ENCODE measurements at places on chromosomes 2 and 18. TPM values are rescaled to one million over a fixed set of nuclear protein-coding genes. Genes with fewer than 3 reads are reported as not detected.

GRCh38 chr18:5951515-5952091 is 56.3 kb upstream of the TMEM200C start:
- H3K36me3 ChIP-seq: no peaks in the 10 kb centered on the region
- H3K4me3 ChIP-seq: no peak overlapping the region
- no peaks in the 10 kb centered on the region for H3K4me1 ChIP-seq

DNA sequence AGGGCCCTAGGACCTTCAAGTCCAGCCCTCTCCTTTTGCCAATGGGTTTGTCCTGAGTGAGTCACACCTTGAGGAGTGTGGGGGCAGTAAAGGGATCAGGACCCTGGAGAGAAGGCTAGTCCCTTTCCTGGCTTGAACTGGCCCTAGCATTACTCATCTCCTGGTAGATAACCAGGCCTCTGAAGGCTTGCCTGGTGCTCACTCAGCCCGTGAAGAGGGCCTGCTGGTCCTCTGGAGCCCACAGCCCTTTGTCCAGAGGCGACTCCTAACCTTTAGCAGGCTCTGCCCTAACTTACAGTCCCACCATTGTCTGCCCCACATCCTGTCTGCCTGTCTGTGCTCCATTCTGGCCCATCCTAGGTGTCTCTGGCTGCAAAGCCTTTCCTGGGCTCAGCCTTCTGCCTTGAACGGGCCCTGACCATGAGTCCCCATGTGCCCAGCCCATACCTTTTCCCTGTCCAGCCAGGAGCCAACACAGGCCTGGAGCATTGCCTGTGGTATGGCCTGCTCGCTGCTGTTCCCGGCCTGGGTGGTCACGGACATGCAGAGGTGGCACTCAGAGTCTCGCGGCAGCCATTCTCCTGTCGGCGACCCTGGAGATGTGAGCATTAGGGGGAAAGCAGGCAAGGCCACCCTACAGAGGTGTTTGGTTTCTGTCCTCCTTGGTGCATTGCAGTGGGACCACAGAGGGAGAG is 5.0 kb downstream of the SFTPB start:
- no peak overlapping the region for H3K27ac ChIP-seq
- no peaks in the 10 kb centered on the region for H3K27me3 ChIP-seq
- H3K4me3 ChIP-seq: no peak overlapping the region
- peaks cover 17% of the 10 kb centered on the region for H3K36me3 ChIP-seq
- peaks cover 4% of the 10 kb centered on the region for H3K4me1 ChIP-seq
- no peak for DNase-seq

GRCh38 chr2:152425765-152426727 is 91.1 kb downstream of the FMNL2 start:
- peaks cover 7% of the 10 kb centered on the region for H3K4me1 ChIP-seq
- no peaks in the 10 kb centered on the region for H3K27me3 ChIP-seq
- H3K27ac ChIP-seq: peak overlapping the region; percentile 29
- DNase-seq: no peak
- no peak overlapping the region for H3K4me3 ChIP-seq

GRCh38 chr2:178359192-178359912 is 91.6 kb downstream of the PRKRA start:
- H3K27me3 ChIP-seq: no peaks in the 10 kb centered on the region
- H3K27ac ChIP-seq: no peak overlapping the region
- DNase-seq: no peak
- no peak overlapping the region for H3K4me3 ChIP-seq

- no peaks in the 10 kb centered on the region for H3K36me3 ChIP-seq
- no peak for DNase-seq
- no peak overlapping the region for H3K27ac ChIP-seq
- H3K4me3 ChIP-seq: no peak overlapping the region
- no peaks in the 10 kb centered on the region for H3K27me3 ChIP-seq
- no peaks in the 10 kb centered on the region for H3K4me1 ChIP-seq
Observed at GRCh38 chr2:196208915-196209314, 37.5 kb upstream of the STK17B start.

DNA sequence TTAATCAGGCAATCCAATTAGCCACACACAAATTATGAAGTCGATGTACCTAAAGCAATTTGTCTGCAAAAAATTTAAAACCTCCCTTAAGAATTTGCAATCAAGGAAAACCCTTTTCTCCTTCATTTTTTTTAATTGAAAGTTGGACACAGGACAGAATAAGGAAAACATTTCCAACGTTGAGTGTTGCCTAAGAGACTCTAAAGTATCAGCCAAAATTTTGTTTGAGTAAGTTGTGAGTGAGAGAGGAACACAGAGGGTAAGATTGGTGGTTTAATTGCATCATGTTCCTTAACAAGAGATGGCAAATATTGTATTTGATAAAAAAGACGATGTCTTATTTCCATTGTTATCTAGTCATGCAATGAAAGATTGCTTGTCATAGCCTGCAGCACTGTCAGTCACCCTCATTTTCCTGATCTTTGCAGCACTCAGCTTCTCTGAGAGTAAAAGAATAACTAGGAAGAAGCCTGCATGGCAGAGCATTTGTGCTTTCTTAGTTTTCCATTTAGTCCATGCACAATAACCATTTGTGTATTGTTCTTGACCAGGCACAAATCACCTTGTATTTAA is 115.5 kb downstream of the ICOS start:
- DNase-seq: no peak
- H3K4me3 ChIP-seq: no peak overlapping the region
- no peak overlapping the region for H3K27ac ChIP-seq

DNA sequence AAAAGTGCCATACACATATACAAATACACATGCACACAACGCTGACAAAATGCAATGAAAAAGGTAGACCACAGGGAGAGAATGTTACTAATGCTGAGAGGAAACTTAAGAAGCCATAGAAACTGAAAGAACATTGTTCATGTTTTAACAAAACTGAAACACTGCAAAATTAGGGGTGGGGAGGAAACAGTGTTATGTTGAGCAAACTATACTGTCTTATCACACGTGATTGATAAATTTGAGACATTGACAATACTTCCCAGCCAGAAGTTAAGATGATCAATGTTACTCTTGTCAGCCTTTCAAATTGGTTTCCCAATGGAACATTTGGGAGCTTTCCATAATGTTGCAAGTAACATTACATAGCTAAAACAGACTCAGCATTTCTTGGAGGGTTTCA is 165.5 kb downstream of the L3MBTL4 start:
- H3K36me3 ChIP-seq: no peaks in the 10 kb centered on the region
- H3K27me3 ChIP-seq: no peaks in the 10 kb centered on the region
- H3K4me1 ChIP-seq: no peaks in the 10 kb centered on the region
- no peak overlapping the region for H3K27ac ChIP-seq

DNA sequence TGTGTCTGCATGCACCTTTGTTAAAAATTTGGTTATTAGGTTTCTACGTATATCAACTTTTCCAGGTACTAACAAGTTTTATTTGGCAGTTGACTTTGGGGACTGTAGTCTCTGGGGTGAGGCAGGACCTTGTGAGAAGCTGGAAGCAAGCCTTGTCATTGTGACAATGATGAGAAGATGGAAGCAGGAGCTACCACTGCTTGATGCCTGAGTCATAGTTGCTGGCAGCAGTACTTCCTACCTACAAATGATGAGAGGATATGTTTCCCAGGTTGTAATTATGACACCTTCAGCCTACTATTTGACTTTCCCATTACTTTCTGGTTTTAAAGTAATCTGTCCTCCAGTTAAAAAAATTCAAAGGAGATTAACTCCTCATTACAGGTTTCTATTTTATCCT is 516.3 kb downstream of the NRXN1 start:
- no peaks in the 10 kb centered on the region for H3K4me1 ChIP-seq
- no peaks in the 10 kb centered on the region for H3K36me3 ChIP-seq
- no peak overlapping the region for H3K27ac ChIP-seq
- H3K27me3 ChIP-seq: no peaks in the 10 kb centered on the region

DNA sequence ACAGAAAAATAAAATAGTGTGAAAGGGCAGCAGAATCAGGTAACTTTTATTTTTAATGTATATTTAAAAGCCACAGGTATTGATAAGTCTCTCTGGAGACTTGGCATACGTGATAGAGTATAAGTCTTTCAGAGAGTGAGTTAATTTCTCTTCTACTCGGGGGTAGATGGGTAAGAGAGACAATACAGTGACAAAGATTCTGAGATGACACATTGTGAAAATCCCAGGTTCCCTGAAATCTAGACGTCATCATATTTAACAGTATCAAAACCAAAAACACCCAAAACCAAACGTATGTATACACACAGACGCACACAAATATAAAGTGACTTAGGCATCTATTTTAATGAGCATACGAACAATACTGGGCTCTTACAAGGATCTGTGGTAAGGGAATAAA is 33.3 kb downstream of the NIF3L1 start:
- H3K36me3 ChIP-seq: peaks cover 34% of the 10 kb centered on the region
- DNase-seq: no peak
- H3K4me1 ChIP-seq: no peaks in the 10 kb centered on the region
- H3K27ac ChIP-seq: no peak overlapping the region
- H3K4me3 ChIP-seq: no peak overlapping the region

ANO7 gene
- total RNA-seq: 0.89 TPM

- no peaks in the 10 kb centered on the region for H3K36me3 ChIP-seq
- no peak overlapping the region for H3K27ac ChIP-seq
- H3K4me1 ChIP-seq: no peaks in the 10 kb centered on the region
- H3K27me3 ChIP-seq: no peaks in the 10 kb centered on the region
- H3K4me3 ChIP-seq: no peak overlapping the region
- no peak for DNase-seq
Observed at GRCh38 chr18:29962579-29962978, 1080.0 kb downstream of the DSC3 start.

ABCA12 gene
- 0.10 TPM for total RNA-seq

DNA sequence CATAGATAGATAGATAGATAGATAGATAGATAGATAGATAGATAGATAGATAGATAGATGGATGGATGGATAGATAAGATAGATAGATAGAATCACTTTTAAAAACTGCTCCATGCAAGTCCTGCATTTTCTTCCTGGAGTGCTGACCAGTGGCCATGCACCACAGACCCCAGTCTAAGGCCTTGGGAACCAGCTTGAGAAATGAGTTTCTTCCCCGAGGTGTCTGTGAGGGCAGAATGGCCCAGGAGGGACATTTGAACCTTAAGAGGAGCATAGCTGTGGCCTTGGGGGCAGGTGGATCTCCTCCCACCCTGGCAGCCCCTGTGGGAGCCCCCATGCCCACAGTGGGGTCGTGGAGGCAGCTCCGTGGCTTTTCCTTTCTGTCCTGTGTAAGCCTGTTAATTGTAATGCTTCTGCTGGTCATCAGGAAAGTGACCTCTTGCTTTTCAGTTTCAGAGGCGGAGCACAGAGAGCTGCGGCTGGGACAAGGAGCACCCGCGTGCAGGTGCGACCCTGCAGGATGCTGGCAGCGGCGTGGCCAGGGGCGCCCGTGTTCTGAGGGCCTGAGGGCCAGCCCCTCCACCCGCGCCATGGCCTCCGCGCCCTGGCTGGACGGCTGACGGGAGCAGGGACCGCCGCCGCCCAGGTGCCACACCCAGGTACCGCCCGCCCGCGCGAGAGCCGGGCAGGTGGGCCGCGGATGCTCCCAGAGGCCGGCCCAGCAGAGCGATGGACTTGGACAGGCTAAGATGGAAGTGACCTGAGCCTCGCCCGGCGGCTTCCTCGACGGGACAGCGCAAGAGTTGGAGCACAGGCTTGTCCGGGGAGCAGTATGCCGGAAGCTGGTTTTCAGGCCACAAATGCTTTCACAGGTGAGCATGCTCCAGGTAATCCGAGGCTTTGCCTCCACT is 168.6 kb downstream of the LDLRAD4 start:
- H3K4me1 ChIP-seq: peaks cover 38% of the 10 kb centered on the region
- H3K27ac ChIP-seq: no peak overlapping the region
- DNase-seq: no peak
- peaks cover 26% of the 10 kb centered on the region for H3K36me3 ChIP-seq
- H3K27me3 ChIP-seq: no peaks in the 10 kb centered on the region

LHCGR gene
- total RNA-seq: 0.66 TPM

GALR1 gene
- 3.2 TPM for total RNA-seq

DNA sequence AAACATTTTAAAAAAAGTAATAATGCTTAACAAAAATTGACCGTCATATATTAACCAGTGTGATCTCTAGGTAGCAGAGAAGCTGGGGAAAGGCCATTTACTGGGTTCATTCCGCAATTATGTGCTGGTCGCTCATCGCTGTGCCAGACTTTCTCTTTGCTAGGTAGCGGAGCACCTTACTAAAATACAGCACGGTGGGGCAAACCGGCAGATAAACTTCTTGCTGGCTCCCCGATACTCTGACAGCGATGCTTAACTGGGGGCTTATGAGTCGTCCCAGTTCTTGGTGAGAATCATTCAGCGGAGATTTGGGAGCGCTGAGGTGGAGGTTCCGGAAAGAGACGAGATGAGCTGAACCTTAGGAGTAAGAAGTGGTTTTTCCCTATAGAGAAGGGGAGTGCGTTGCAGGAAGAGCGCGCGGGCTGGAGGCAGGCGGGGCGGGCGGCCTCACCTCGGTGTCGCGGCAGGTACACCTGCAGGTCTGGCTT is 605 bp downstream of the C2orf68 start:
- no peaks in the 10 kb centered on the region for H3K27me3 ChIP-seq
- H3K36me3 ChIP-seq: peaks cover 25% of the 10 kb centered on the region
- peaks cover 38% of the 10 kb centered on the region for H3K4me1 ChIP-seq
- no peak for DNase-seq
- H3K27ac ChIP-seq: peak overlapping the region; percentile 54

IL1F10 gene
- not detected for total RNA-seq

DNA sequence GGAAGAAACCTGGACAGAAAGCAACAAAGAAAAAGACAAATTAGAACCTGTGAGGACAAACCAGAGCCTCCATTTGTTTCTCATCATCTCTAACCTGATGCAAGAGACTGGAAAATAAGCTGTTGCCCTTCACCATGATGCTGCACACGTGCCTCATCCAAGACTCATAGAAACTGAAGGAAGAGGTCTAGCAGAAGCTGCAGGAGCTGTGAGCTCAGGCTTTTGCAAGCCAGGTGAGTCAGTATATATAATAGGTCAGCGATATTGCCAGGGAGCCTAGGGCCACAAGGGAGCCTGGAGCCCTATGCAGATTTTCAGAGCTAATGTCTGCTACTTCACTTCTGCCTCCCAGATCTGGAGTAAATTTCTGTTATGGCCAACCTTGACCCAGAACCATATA is 163.1 kb downstream of the LNPK start:
- peaks cover 4% of the 10 kb centered on the region for H3K27me3 ChIP-seq
- H3K36me3 ChIP-seq: no peaks in the 10 kb centered on the region
- no peak overlapping the region for H3K4me3 ChIP-seq
- no peak for DNase-seq

- peaks cover 54% of the 10 kb centered on the region for H3K27me3 ChIP-seq
- H3K4me3 ChIP-seq: peak overlapping the region; percentile 29
- no peaks in the 10 kb centered on the region for H3K36me3 ChIP-seq
- H3K27ac ChIP-seq: no peak overlapping the region
- peak; percentile 19 for DNase-seq
- H3K4me1 ChIP-seq: peaks cover 52% of the 10 kb centered on the region
Observed at GRCh38 chr2:111118481-111118980, 2.2 kb upstream of the BCL2L11 start.

DNA sequence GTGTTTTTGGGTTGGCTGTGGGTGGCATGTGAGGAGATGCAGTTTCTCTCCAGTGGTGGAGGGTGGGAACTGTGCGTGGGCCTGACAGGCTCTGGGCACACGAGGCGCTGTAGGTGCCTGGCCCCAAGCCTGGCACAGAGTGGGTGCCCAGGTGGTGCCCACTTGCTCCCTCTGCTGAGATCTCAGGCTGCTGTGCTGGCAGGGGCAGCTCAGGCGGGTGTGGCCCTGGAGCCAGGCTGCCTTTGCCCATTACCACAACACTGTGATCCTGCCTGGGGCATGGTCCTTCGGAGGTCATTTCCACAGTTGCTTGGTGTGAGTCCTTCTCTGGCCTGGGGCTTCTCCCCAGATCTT is 20.4 kb downstream of the TSHZ1 start:
- peaks cover 41% of the 10 kb centered on the region for H3K4me1 ChIP-seq
- no peaks in the 10 kb centered on the region for H3K27me3 ChIP-seq
- H3K36me3 ChIP-seq: peaks cover 11% of the 10 kb centered on the region
- H3K4me3 ChIP-seq: no peak overlapping the region
- peak; percentile 2 for DNase-seq

CCDC74B gene
- 17.6 TPM for total RNA-seq

FABP1 gene
- total RNA-seq: 0.39 TPM

OTX1 gene
- total RNA-seq: not detected
